ENCODE measurements at places on chromosomes 3 and 15.

DNA sequence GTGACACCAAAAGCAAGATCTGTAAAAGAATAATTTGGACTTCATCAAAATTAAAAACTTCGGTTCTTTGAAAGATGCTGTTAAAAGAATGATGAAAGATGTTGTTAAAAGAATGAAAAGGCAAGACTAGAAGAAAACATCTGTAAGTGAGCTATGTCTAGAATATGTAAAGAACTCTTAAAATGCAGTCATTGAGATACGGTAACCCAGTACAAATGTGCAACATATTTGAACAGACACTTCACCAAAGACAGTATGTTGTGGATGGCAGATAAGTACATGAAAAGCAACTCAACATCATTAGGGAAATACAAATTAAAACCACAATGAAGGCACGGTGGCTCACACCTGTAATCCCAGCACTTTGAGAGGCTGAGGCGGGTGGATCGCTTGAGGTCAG lies 139.5 kb downstream of the LRIG1 start:
- no peak for DNase-seq

GRCh38 chr3:64399205-64399800 lies 174.0 kb upstream of the PRICKLE2 start:
- peak; percentile 45 for DNase-seq

DNA sequence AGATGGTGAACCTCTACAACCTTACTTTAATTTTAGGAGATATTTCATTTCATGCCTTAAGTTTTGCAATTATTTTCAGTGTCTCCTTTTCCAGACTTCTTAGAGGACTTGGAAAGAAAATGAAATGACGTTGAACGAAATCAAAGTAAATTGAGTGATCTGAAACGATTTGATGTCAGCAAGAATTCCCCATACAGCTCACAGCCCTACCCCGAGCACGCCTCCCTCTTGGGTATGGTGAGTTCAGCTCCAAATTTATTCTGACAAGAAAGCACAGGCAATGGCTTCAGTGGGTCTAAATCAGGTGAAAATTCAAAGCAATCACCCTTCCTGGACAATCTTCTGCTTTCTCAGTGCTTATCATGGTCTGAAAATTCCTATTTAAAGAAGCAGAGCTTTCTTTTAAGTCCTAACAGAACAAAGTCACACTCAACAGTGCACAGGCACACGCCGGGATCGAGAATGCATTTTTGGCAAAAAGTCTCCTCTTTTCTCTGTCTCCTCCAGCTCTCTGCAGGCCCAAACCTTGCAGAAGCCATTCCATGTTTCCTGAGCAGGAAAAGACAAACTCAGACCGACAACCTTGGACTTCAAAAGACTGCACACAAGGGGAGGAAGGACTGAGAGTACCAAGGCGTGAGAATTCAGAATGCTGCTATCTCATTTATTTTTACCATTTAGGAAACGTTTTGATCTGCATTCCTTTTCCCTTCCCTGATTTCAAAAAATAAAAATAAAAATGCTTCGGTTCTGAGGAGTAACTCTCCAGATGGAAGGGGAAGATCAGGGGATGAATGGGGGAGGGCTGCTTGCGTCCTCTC lies 72.0 kb downstream of the CCNL1 start:
- DNase-seq, result no peak

DNA sequence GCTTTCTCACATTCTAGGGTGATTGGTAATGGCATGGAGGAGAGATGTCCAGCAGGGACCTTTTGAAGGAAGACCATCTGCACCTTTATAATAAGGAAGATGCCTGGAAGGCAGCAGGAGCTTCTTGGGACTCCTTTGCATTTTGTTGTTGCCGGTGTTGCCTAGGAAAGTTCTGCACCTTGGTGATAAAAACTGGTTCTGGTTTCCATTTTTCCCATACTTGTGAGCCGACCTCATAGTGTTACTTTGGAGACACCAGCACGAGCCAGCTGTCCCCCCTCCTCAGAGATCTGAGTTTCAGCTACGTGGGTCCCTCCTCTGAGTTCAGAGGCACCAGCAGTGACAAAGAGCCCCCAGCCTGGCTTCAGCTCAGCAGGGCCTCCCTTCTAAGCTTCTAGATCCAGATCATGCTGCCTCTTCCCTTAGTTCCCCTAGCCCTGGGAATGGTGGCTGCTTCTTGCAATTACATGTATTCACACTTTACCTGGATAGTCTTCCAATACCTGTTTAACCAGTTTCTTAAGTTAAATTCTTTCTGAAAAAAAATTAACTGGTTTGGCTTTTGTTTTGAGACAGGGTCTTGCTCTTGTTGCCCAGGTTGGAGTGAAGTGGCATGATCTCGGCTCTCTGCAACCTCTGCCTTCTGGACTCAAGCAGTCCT lies 18.0 kb upstream of the FSTL1 start:
- DNase-seq, result no peak

DNA sequence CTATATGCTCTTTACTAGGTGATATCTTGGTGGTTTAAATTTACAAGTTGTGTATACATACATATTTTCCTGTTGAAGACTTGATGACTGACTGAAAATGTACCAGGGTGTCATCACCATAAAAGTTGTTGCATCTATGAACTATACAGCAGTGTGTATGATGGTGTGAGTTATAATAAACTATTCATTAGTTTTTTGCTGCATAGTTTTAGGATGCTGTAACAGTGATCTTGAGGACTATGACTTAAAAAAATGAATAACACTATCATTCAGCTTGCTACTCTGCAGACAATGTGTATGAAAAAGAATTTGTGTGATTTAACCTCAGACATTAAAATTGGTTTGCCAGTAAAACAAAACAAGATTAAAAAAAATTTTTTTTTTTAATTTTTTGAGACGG lies 49.0 kb downstream of the UBE2E2 start:
- no peak for DNase-seq

- DNase-seq, result no peak
These were observed 587.4 kb upstream of the KCNMB2 start for GRCh38 chr3:177948716-177949425.

GRCh38 chr3:28612232-28612631 lies 263.6 kb upstream of the AZI2 start:
- DNase-seq, result no peak

GRCh38 chr3:179732661-179733348 lies 80.0 kb downstream of the USP13 start:
- no peak for DNase-seq

DNA sequence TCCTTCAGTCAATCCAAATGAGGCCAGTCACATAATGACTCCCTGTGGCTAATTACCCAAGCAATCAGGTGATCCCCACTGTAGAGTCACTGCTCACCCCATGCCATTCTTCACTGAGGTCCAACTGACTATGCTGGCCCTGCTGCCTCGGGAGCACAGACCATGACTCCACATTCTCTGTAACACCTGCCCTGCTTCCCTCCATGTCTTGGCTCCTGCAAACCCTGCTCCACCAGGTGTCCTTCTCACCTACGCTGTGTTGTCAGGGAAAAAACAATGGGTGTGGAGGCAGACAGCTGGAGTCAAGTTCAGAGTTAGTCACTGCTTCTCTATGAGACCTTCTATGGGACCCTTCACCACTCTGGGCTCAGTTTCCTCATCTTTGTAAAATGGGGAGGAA lies 6.1 kb upstream of the SFMBT1 start:
- DNase-seq, result no peak

DNA sequence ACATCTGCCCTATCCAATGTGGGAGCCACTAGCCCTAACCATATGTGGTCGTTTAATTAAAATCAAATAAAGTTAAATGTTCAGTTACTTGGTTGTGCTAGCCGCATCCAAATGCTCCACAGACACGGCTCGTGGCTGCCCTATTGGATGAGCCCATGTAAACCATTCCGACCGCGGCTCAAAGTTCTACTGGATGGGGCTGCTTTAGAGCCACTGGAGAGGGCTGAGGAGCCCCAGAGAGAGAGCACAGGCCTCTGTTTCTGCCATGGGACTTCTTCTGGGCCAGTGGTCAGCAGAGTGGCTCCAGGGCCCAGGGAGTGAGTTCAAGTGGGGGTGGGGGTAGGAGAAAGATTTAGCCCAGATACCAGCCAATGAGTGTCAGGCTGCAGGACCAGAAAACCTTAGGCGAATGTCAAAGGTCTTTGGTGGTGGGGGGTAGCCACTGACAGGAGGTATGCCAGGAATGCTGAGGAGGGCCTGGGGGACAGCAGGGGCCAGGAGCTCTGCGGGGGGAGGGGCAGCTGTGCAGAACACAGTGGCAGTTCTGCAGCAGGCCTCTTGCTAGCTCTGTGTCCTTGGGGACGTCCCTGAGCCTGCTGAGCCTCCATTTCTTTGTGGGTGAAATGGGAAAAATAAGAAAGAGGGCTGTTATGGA lies 30.1 kb downstream of the SPSB4 start:
- no peak for DNase-seq

DNA sequence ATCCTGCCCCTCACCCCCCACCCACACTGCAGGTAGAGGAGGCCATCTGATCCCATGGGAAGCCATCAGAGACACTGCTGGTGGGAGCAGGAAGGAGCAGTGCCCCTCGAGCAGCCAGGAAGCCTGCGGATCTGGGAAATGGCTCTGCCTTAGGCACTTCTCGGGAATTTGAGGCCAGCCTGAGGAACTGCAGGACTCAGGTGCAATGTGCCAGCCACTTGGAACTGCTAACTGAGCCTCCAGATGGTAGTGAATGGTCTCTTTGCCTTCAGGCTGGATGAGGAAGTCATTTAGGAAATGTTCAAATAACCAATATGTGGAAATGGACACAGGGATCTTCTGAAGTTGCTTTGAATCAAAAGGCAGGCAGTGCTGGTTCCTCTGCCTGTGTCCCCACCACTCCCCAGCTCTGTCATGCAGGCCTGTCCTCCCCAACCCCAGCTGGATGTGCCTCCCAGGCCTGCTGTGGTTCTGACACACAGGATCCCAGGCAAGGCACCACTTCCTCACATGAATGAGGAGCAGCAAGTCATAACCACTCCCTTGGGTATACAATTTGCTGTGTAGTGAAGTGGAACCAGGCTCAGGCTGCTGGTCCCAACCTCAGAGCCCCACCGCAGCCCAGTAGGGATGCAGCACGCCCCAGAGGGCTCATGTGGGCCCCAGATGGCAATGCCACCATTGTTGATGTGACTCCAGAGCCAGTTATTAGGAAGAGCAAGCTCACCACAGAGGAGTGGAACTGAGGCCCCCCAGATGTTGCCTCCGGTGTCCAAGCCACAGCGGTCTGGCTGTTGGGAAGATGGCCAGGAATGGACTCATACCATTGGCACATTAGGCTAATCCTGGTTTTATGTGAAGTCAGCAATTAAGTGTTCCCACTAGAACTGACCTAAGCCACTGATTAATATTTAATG lies 46.5 kb upstream of the LIMD1 start:
- no peak for DNase-seq

DNA sequence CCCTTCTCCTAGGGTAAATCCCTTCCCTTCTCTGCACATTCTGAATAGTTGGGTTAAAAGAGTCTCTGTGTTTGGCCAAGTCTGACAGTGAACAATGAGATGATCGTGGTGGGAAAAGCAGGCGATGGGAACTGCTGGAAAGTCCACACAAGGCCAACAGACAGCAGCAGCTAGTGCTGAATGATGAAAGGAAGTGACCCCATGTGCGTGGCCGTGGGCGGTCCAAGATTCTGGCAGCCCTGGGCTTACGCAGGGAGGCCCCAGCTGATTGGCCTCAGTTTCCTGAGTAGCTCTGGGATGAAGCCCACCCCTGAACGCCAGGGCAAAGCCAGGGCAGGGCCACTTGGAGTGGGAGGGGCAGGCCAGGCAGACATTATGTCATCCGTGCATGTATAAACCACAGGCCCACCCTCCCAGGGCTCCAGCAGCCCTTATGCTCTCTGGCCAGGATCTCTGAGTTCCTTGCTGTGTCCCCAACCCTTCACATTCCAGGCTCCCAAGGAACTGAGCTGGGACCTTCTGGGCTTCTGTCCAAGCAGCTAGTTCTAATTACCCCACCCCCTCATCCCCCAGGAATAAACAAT lies 57.8 kb downstream of the CDC25A start:
- no peak for DNase-seq

DNA sequence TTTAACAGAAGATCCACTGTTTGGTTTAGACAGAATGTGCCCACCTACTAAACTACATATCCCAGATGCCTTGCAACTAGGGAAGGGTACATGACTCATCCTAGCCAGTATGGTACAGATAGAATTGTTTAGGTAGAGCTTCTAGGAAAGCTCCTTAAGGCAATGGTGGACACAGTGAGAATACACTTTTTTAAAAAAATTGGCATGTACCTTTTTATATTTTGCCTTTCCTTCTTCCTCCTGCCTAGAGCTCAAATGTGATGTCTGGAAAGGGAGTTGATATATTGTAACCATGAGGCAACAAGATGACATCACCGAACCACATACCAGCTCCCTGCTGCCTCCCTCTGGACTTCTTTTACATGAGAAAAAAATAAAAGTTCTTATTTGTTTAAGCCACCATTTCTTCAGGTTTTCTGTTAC lies 14.4 kb upstream of the C3orf80 start:
- DNase-seq, result no peak

DNA sequence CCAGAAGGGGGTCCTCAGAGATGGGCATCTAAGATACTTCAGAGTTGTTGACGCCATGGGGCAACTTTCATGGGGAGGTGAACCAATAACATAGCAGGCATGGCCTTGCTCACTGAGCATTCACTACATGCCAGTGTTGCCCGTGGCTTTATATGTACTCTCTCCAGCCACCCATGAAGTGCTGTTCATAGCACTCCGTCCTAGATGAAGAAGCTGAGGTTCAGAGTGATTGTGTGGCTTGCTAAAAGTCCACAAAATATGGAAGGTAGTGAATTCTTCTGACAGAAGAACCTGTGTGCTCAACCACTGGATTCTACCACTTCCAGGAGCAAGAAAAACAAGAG lies 9.8 kb upstream of the SEMA4B start:
- no peak for DNase-seq

GRCh38 chr15:96020133-96020532 lies 310.4 kb upstream of the NR2F2 start:
- no peak for DNase-seq

DNA sequence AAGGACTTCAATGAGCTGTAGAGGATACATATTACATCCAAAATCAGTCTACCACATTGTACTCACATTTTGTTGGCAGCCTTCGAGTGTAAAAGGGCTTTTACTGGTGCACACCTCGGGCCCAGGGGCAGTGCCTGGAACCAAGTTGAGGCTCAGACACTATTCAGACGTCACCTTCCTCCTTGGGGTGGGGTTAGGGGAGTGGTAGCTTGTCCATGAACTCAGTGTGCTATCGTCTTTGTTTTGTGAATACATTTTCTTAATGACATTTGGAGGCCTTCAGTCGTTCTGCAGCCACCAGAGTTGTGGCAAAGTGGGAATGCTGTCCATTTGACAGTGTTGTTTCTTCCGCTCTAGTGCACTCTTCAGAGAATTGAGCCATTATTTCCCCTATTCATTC lies 114.2 kb downstream of the PGPEP1L start:
- no peak for DNase-seq
